Activated CD8-positive, alpha-beta memory T cell treated with anti-CD3 and anti-CD28 coated beads for 4 hours (primary cell): ENCODE measurements at places on chromosomes 3 and 15.

DNA sequence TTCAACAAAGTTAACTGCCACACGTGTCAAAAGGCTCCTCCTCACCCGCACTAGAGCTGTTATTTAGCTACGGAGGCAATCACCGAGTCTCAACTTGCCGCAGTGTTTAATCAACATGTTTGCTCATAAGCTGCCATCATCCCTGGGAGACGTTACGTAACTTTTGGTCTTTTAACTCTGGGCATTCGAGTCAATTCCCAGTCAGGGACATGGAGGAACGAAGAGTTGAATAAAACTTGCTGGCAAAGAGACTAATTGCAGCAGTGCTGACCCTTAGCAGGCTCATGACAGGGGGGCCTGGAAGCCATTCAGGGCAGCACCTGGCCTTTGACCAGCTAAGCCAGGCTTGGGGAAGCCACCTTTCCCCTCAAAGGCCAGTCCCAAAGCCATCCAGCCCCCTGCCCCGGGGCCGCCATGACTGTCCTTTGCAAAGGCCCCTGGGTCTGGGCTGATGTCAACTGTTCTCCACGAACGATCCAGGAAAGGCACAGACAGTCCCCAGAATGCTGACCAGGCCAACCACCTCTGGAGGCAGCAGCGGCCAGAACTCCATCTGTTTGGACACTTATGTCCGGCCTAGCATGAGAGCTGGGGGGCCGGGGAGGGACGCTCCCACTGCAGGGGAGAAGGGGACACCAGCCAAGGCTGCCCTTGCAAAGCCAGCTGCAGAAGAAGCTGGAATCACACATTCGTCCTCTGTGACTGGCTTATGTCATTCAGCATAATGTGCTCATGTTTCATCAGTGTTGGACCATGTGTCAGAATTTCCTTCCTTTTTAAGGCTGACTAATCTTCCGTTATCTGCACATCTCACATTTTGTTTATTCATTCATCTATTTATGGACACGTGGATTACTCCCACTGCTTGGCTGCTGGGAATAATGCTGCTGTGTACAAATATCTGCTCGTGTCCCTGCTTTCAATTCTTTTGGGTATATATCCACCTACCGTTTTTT lies 43.7 kb downstream of the PCSK6 start:
- no peak for DNase-seq

- no peak for DNase-seq
Observed at GRCh38 chr3:143693506-143693905, 154.8 kb downstream of the SLC9A9 start.

DNA sequence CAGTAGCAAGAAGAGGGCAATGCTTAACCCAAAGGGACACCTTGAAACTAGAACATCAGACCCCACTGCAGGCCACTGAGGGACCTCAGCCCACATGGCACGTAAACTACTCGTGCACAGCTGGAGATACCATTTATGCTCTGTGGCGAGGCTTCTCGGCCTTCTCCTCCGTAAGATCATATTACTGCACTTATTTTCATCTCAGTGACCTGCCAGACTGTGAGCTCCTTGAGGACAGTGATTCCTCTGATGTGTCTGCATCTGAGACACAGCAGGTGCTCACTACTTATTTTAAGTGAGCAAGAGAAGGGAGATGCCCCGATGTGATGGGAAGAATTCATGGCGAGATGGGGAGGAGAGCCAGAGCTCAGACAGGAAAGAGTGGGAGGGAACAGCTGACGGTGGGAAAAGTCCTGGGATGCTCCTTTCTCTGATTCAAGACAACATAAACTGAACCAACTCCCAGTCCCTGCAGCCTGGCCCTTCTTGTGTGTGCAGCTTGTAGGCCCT lies 137.6 kb downstream of the RPLP1 start:
- DNase-seq: no peak

DNA sequence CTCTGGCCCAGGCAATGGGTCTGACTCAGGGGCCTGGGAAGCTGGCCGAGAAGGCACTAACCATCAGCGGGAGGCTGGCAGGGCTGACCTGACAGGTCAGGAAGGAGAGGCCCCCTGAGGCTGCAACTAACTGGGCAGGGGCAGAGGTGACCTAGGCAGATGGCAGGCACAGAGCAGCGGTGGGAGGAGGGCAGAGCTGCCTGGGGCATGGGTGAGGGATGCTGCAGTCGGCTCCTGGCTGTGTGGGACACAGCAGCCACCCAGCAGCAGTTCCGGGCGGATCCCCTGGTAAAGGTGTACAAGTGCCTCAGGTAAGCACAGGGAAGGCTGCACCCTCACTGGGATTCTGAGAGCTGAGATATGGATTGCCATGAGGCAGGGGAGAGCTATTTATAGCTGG lies 236.1 kb downstream of the OCA2 start:
- no peak for DNase-seq

- no peak for DNase-seq
Observed at GRCh38 chr3:68342426-68342825, 589.9 kb downstream of the TAFA4 start.

DNA sequence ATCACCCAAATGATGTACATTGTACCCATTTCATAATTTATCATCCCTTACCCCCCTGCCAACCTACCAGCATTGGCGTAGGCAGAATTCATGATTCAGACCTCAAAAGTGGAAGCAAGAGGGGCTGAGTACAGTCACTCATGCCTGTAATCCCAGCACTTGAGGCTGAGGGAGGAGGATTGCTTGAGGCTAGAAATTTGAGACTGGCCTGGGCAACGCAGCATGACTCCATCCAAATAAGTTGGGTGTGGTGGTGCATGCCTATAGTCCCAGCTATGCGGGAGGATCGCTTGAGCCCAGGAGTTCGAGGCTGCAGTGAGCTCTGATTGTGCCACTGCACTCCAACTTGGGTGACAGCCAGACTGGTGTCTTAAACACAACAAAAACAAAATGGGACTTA lies 10.4 kb downstream of the TTC14 start:
- DNase-seq: no peak

GRCh38 chr3:27723815-27724458 lies 1.8 kb upstream of the EOMES start:
- DNase-seq: no peak

DNA sequence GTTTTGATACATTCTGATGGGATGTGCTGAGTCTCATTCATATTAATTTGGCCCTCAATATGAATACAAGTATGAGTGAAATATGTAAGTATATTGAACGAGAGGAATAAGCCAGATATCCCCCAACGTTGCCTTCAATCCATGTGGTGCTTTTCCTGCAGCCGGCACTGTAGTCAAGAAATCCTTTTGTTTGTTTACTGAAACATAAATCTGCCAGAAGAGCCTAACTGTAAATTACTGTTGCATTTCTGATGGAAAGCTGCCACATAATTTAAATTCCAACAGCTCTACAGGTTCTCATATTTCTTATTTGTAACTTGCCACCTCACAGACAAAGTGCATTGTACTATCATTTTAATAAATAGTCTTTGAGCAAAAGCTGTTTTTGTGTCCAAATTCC lies 314.0 kb downstream of the KBTBD8 start:
- DNase-seq: no peak

- DNase-seq: no peak
Observed at GRCh38 chr15:63448266-63448665, 56.1 kb upstream of the USP3 start.

GRCh38 chr3:158722108-158722507 lies 10.1 kb downstream of the RARRES1 start:
- no peak for DNase-seq
